ENCODE measurements at places on chromosomes 4 and X.
A peak's percentile ranks its signal among the peaks of the same experiment; 100 is the strongest.

DNA sequence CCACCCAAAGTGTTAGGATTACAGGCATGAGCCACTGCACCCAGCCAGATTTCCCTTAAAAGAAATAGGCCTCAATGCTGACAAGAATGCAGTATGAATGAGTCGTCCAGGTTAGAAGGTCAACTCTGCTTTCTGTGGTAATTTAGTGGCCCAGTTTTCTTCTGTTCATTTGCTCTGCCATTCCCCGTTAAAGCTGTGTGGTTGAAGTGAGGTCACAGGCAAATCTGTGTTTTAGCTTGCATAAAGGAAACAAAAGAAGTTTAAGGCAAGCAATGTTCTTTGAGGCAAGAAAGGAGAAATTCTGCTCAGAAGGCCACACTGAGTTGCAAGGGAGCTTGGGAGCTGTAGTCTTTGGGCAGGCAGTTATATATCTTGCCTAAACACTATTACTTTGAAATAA, 176.8 kb downstream of the LARP7 start:
- DNase-seq: no peak

- no peak for DNase-seq
These were observed 143.5 kb upstream of the LNX1 start for GRCh38 chr4:53734584-53735353.

DNA sequence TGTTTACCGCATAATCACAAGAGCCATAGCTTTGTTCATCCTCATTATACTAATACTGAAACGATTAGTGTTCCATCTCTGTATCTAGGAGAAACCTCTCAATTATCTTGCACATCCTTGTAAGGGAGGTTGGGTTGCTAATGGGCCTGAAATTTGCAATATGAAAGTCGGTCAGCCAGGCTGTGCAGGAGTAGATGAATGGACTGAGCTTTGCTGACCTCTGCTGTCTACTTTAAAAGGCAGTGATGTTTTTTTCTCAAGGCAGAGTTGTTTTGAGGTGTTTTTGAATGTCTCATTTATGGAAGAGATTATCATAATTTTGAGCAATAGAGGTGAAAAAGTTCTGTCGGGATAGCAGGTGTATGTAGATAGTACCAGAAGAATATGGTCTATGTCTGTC, 47.9 kb upstream of the LINC00632 start:
- no peak for DNase-seq

- no peak for DNase-seq
These were observed 1.8 kb downstream of the SLC38A5 start for GRCh38 chrX:48468247-48468671.

- peak; percentile 74 for DNase-seq
These were observed at the start of gene IGSF1 for GRCh38 chrX:131288738-131289511. Gene IGSF1 (minus strand): TSS chrX:131289306. CDS start chrX:131286674, 2,632 bp downstream.
